ENCODE measurements at places on chromosomes 2 and 18.

- no peak for DNase-seq
Observed at GRCh38 chr2:85171916-85172315, 38.7 kb downstream of the TCF7L1 start.

GRCh38 chr18:13076886-13077285 lies 85.7 kb downstream of the CEP192 start:
- DNase-seq, result no peak

GRCh38 chr2:172556284-172557033 lies 569 bp downstream of the PDK1 start:
- peak; percentile 50 for DNase-seq

- no peak for DNase-seq
Observed at GRCh38 chr2:222877556-222878300, 16.9 kb downstream of the ACSL3 start.

DNA sequence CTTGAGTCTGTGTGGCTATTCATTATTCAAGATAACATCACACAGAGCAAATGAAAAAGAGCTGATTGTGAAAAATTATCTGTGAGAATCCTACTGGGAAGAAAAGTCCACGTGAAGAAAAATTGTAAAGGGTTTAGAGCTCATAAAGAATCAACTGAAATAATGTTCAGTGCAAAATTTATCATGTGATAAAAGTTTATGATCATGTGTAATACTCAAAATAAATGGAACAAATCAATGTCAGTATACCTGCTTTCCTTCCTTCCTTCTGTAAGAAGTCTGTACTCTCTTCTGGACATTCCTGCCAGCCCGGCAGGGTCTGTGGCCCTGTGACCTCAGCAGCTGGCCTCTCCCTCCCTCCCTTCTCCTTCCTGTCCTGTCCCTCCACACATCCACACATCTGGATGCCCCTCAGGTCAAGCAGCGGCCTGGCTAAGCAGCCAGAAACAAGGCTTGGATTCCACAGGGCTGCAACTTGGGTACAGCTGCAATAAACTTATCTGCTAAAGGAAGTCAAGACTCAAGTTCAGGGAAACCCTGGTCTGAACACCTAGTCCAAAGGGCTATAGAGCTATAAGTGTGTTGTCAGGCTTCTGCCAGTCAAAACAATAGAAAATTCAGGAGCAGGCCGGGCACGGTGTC lies 172.1 kb downstream of the MREG start:
- DNase-seq, result no peak

GRCh38 chr18:75802681-75803080 lies 375.2 kb upstream of the SMIM21 start:
- no peak for DNase-seq

DNA sequence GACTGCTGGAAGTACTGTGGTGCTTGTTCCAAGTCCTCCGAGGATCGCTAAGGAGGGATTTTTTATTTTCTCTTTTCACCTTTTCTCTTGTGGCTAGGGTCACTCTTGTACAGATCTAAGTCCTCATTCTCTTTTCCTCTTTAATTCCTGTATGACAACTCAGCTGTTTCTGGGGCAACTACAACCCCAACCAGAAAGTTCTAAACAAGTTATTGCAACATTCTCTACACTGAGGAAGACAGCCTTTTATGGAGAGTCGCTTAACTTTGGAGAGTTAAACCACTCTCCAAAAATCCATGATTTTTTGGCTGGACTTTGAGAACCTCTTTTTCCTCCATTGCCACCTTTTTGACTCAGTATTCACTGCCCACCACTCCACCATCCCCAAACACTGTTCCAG lies 74.0 kb upstream of the SESTD1 start:
- no peak for DNase-seq

DNA sequence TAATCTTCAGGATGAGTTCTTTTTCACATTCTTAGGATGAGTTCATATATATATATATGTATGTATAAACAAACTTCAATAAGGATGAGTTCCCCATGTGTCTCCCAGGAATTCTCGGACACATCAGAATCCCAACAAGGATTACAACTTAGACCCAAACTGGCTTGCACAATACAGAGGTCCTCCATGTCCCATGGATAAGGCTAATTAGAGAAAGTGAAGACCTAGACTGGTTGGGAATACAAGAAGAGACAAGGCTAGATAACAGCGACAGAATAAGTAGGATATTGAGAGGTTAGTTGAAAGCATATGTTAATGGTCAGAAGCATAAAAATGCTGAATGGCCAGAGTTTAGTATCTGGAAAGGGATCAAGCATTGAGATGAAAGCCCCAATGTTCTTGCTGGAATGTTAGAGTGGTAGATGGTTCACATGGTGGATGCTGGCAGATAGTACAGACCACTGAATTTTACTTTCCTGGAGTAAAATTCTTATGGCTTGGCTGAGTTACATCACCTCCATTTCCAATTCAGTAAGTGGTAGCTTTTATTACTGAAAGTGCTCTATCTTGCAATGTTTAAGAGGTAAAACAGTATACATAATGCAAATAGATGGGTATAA lies 154.9 kb upstream of the EPHA4 start:
- DNase-seq, result no peak

DNA sequence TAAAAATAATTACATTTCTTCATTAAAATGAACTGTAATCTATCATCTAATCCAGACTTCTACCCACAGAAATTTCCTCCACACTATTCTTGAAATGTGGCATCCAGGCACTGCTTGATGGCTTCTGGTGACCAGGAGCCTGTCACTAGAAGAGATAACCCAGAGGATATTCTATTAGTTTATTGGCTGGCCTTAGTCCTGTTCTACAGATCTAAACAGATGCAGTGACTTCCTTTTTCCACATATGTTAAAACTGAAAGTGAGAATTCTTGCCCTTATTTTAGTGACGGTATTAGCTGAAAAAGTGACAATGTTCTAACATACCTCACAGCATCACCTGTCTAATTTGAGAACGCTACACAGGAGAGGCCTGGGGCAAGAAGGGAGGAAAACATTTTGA lies 775.4 kb downstream of the TSN start:
- no peak for DNase-seq
